ENCODE measurements at places on chromosomes 6 and 20. TPM values are rescaled to one million over a fixed set of nuclear protein-coding genes. Genes with fewer than 3 reads are reported as not detected.

LAMA2 gene
- 45.2 TPM for total RNA-seq

DNA sequence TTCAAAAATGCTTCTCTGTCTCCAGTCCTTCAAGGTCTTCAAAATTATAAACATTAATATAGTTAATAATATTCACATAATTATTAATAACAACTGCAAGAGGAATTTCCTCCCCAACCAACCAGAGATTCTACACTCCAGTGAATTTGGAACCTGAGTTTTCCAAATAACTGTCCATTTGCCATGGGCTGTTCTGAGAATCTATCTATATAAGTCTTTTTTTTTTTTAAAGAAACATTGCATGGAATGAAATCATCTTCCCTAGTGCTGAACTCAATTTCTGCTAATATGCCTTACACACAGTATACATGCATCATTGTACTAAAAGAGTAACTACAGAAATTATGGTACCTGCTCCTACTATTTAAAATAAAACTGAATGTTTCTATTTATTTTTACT, 113.9 kb downstream of the SLC22A3 start:
- H3K4me3 ChIP-seq: no peak overlapping the region
- H3K4me1 ChIP-seq: no peaks in the 10 kb centered on the region
- no peaks in the 10 kb centered on the region for H3K36me3 ChIP-seq
- H3K27ac ChIP-seq: no peak overlapping the region
- no peaks in the 10 kb centered on the region for H3K27me3 ChIP-seq
- DNase-seq: no peak

- no peaks in the 10 kb centered on the region for H3K36me3 ChIP-seq
- H3K4me1 ChIP-seq: peaks cover 4% of the 10 kb centered on the region
- H3K27ac ChIP-seq: no peak overlapping the region
- peak overlapping the region; percentile 69 for H3K4me3 ChIP-seq
- H3K27me3 ChIP-seq: no peaks in the 10 kb centered on the region
Measured at GRCh38 chr6:142302421-142303175, 791 bp downstream of the ADGRG6 start.

DNA sequence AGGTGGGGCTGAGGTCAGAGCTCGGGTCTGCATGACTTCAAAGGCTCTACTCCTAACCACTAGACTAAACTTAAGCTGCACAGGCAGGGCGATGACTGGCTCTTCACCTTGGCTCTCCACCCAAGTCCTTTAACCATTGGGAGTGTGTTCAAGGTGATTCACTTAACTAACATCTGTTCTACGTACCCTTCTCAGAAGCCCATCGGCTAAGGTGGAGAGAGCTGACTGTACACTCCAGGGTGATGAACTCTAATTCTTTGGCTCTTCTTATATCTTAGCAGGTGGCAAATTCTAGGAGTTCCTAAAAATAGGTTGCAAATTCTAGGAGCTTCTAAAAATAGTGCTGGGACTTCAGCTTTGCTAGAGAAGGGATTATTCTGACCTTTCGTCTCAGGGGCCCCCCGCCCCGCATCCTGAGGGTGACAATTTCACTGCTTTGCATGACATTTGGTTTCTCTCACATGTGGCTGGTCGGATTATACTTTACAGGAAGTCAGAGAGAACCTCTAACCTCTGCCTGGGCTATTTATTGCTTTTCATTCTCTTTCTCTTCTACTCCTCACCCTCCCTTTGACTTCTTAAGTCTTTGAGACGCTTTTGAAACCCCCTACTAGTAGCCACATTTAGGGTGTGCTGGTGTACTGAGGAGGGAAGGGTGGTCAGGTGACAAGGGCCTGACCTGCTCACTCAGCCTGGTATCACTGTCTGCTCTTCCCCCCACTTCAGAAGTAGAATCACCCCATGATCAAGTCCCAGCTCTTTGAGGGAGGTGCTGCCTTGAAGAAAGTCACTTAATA, 55.5 kb downstream of the PRDM1 start:
- no peaks in the 10 kb centered on the region for H3K4me1 ChIP-seq
- H3K27ac ChIP-seq: no peak overlapping the region
- H3K27me3 ChIP-seq: no peaks in the 10 kb centered on the region
- no peaks in the 10 kb centered on the region for H3K36me3 ChIP-seq
- H3K4me3 ChIP-seq: no peak overlapping the region

BEND3 gene
- total RNA-seq: 4.2 TPM

AGER gene
- total RNA-seq: 6.1 TPM

DNA sequence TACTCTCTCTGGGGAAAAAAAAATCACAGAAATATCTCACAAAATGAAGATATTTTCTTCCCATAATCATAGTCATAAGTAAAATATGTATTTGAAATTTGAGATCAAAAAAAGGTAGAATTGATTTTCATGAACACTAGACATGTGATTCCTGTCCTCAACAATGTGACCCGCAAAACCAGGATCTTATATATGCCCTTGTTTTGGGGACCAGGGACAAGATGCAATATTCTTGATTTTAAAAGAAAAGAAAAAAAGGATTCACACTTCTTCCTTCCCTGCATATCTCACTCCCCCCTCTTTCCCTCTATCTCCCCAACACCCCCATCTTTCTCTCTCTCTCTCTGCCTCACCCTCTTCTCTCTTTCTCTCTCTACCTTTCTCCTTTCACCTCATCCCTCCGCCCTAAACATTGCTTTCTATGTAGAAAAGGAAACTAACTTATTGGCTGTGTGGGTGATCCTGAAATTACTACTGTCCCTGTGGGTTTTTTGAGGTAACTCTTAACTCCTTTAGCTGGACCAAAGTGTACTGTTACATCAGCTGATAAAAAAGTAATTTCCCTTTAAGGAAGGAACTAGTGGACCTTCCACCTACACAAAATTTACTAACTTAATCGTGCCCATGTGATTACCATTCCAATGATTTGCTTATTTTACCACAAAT, 85.6 kb downstream of the AIG1 start:
- no peak overlapping the region for H3K27ac ChIP-seq
- no peaks in the 10 kb centered on the region for H3K27me3 ChIP-seq
- no peak overlapping the region for H3K4me3 ChIP-seq
- DNase-seq: no peak
- no peaks in the 10 kb centered on the region for H3K36me3 ChIP-seq

DNA sequence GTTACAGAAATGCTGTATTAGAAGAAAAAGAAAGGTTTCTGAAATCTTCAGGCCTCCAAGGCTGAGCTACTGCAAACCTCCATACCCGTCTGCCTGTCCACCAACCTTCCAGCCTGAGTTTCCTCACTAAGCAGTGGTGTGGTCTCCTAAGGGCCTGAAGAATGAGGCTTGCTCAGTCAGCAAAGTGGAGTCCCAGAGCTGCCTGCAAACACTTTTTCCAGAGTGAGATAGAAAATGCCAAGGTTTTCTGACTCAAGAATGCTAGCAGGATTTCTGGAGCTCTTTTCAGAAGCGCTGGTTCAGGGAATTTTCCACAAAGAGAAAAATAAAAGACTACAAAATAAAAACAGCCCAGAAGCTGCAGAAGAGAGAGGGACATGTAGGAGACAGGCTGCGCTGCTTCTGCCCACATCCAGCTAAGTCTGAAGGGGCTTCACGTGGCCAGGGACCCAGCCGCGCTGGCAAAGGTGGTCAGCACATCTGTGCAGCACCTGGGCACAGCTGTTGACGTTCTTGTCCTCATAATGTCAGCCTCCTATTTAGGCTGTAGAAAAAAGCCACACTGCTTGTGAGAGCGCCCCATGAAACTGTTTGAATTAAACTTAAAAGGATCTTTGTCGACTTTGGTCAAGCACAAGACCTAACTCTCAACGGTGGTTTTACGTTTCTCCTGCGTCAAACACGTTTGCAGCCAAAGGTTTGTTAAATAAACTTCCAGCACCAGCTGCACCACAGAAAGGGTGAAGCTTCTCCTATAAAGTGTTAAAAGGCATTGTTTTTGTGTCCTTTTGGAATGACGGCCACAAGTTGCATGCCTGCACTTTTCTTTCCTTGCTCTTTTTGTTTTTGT, 209.0 kb downstream of the THBS2 start:
- H3K36me3 ChIP-seq: no peaks in the 10 kb centered on the region
- H3K27ac ChIP-seq: peak overlapping the region; percentile 81
- no peaks in the 10 kb centered on the region for H3K27me3 ChIP-seq

DNA sequence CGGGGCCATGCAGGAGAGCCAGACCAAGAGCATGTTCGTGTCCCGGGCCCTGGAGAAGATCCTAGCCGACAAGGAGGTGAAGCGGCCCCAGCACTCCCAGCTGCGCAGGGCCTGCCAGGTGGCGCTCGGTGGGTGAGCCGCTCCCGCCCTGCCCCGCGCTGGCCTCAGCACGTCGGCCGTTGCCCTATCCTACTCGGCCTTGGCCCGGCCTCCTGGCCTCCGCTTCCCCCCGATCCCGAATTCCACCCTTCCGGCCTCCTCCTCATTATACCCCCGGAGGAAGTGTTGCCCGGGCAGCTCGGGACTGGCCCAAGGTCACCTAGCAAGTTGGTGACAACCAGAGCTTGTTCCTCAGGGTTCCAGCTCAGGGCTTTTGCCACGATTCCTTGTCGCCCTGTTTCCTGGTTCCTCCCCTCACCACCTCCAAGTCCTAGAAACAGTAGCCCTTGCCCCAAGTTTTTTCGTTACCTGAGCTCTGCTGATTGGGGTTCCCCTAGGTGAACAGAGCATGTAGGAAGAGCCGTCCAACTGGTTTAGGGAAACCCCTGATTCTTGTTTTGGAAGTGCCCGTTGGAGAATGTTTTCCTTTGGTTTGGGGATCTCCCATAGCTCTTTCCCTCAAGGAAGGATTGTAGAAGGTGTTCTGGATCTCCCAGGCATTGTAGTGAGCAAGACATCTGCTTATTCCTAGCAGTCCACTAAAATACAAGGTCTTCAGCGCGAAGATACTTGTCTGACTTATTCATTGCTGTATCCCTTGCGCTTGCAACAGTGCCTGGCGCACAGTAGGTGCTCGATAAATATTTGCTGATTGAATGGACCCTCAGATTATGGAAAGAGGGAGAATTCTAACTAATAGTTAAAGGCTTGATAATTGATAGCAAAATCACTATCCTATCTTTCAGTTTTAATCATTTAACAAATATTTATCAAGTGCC, 641 bp downstream of the ARFGEF2 start:
- no peaks in the 10 kb centered on the region for H3K27me3 ChIP-seq
- peak overlapping the region; percentile 96 for H3K27ac ChIP-seq
- DNase-seq: peak; percentile 72

DNA sequence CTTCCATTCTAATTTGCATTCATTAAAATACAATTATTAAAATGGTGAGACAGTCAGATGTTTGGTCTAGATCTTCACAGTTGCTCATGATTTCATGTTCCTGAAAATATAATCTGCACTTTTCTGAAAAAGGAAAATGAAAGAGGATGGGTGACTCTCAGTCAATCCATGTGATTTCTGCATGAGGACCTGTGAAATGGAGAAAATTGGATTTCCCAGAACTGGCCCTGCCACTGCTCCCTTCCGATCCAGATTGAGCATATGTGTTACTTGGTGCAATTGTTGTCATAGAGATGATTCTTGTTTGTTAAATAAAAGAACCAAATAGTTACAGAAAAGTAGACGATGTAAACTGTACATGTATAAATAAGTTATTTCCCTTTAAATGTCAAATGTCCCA, 37.4 kb downstream of the HAO1 start:
- no peak overlapping the region for H3K27ac ChIP-seq
- no peaks in the 10 kb centered on the region for H3K36me3 ChIP-seq
- DNase-seq: no peak
- H3K27me3 ChIP-seq: no peaks in the 10 kb centered on the region

- DNase-seq: peak; percentile 71
- H3K27me3 ChIP-seq: no peaks in the 10 kb centered on the region
- H3K27ac ChIP-seq: peak overlapping the region; percentile 94
- H3K4me3 ChIP-seq: peak overlapping the region; percentile 72
- peaks cover 9% of the 10 kb centered on the region for H3K36me3 ChIP-seq
Measured at GRCh38 chr20:36950414-36951197, 902 bp downstream of the SAMHD1 start.

ANKRD66 gene
- not detected for total RNA-seq

- DNase-seq: no peak
- H3K36me3 ChIP-seq: no peaks in the 10 kb centered on the region
- no peaks in the 10 kb centered on the region for H3K4me1 ChIP-seq
- H3K27me3 ChIP-seq: no peaks in the 10 kb centered on the region
- H3K27ac ChIP-seq: no peak overlapping the region
Measured at GRCh38 chr20:4569092-4569491, 152.6 kb upstream of the PRND start.

DNA sequence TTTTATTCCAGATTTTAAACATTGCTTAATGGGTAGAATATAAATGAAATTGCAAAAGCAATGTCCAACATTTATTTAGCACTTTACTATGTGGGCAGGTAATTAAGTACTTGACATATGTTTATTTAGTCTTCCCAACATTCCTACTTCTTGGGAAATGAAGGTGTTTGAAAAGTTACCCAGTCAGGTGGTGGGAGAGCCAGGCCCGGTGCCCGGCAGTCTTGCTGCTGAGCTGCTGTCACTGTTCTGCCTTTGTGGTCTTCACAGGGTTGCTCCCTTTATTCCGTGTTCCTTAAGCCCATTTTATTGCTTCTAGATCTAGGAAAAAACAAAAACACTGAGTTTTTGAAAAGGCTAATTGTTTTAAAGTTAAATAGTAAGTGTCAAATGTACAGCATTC, 42.6 kb upstream of the TULP4 start:
- no peak overlapping the region for H3K4me3 ChIP-seq
- H3K4me1 ChIP-seq: no peaks in the 10 kb centered on the region
- DNase-seq: no peak

CLDN20 gene
- total RNA-seq: not detected

- no peaks in the 10 kb centered on the region for H3K36me3 ChIP-seq
- H3K27ac ChIP-seq: no peak overlapping the region
- no peaks in the 10 kb centered on the region for H3K4me1 ChIP-seq
- no peaks in the 10 kb centered on the region for H3K27me3 ChIP-seq
- DNase-seq: no peak
- no peak overlapping the region for H3K4me3 ChIP-seq
Measured at GRCh38 chr6:13523826-13524622, 36.6 kb upstream of the GFOD1 start.

DNA sequence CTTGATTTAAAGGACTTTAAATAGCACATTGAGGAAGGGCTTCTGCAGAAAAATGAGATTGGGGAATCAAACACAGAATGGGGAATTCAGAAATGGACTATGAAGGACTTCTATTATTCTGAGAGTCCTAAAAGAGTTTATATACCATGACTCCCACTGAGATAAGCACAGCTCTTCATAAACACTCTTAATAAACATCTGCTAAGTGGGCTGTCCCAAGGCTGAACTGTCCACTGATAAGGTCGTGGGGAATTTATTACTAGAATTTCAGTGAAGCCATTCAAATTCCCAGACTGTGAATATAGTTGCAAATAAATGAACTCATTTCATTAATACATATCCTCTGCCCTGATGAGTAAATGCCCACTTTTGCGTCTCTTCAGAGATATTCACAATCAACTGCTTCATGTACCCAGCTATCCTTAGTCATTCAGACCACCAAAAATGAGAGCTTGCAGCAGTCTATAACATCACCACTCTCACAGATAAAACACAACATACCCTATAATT, 468.2 kb upstream of the RUNX2 start:
- H3K4me1 ChIP-seq: no peaks in the 10 kb centered on the region
- H3K4me3 ChIP-seq: no peak overlapping the region
- no peaks in the 10 kb centered on the region for H3K36me3 ChIP-seq
- no peaks in the 10 kb centered on the region for H3K27me3 ChIP-seq
- DNase-seq: no peak
- H3K27ac ChIP-seq: no peak overlapping the region
